Ecto neural progenitor cell (in vitro differentiated cells): ENCODE measurements at places on chromosomes 11 and 22.

DNA sequence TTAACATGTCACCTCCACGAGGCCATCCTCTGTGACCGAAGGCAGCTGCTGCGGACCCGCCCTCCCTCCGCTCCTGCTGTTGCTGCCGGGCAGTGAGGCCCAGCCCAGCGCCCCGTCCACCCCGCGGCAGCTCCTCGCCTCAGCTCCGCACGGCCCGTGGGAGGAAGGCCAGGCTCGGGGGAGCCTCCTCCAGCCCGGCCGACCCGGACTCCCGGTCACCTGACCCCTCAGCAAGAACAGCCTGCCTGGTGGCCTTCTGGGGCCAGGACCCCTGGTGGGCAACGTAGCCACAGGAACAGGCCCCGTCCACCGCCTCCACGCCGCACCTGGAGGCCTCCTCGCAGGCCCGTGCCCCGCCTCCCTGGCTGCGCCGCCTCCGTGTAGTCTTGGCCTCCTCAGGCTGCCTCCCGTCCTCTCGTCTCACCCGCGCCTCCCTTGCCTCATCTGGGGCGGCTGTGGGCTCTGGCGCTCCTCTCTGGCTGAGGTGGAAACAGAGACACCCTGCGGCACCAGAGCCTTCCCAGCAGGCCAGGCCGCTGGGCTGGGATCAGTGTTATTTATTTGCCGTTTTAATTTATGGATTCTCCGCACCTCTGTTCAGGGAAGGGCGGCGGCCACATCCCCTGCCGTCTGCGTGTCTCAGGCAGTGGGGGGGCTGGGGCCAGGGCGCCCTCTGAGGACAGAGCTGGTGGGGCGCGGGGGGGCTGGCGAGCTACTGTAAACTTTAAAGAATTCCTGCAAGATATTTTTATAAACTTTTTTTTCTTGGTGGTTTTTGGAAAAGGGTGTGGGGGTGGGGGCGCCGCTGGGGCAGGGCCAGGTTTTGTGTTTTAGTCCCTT lies 25.4 kb downstream of the MOB2 start:
- DNase-seq, result no peak

GRCh38 chr11:67668192-67668551 lies 6.3 kb downstream of the ALDH3B2 start:
- DNase-seq, result no peak

- no peak for DNase-seq
Measured at GRCh38 chr11:44854086-44854485, 96.6 kb downstream of the TP53I11 start.

DNA sequence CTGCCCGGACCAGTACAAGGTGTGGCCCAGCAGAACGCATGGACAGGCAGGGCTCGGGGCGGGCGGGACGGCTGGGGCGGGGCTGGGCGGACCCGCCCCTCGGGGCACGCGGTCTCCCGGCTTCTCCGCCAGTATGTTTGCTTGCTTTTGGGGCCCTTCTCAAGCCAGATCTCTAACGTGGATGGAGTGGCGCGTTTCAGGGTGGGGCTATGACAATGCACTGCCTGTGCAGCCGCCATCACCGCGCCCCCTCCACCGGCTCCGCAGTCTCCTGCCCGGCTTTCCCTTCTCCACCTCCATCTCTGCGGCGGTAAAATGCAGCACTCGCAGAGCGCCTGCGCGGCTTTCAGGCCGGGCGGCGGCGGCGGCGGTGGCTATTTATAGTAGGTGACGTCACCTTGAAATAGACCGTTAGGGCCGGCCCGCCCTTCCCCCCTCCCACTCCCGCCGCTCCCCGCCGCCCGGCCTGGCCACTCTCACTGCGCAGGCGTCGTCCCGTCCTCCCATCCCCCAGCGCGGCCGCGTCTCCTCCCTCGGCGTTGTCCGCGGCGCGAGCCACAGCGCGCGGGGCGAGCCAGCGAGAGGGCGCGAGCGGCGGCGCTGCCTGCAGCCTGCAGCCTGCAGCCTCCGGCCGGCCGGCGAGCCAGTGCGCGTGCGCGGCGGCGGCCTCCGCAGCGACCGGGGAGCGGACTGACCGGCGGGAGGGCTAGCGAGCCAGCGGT lies at the start of gene YWHAH:
YWHAH (plus strand) TSS at position 558 of the 722 bp plus-strand sequence. CDS start 199 bp downstream, outside the sequence.
- DNase-seq, result peak; percentile 98

DNA sequence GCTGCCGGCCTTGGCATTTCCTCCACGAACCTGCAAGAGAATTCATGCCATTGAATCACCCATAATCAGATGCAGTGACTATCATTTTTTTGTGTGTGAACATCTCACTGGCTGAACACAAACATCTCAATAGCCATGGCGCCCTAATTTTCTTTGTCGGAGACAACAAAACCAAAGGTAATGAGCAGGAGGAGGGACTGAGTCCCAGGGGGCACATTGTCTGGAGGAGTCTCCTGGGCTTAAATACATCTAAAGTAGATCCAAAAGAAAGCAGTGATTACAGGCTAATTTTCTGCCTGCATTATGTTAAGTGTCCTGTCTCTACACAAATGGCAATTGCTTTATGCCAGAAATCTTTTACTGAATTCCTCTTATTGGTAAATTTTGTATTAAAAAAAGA lies 113.5 kb downstream of the NTM start:
- no peak for DNase-seq
